Activated naive CD4-positive, alpha-beta T cell treated with Interleukin-2 at 50 U/mL for 16 hours (primary cell): ENCODE measurements at places on chromosomes 16 and 17.

GRCh38 chr16:68074850-68075555, 10.2 kb upstream of the NFATC3 start:
- DNase-seq: peak; percentile 48

- peak; percentile 18 for DNase-seq
Measured at GRCh38 chr16:25014500-25015147, 545 bp downstream of the ARHGAP17 start.

DNA sequence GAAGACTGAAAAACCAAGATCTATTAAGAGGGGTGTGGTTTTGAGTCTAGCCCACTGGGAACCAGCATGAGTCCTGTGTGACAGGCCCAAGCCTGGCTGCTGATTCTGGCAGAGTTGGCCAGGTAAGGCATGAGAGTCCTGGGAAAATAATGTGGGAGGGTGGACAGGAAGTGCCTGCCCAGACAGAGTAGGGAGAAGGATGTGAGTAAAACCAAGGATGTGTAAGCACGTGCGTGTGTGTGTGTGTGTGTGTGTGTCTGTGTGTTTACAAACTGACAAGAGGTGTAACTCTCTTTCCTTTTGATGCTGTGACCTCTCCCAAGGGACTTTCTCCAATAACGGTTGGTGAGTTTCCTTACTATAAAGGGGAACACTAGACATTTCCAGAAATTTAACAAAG, 15.6 kb upstream of the TEX2 start:
- DNase-seq: no peak

- no peak for DNase-seq
Measured at GRCh38 chr16:82793528-82794245, 166.9 kb downstream of the CDH13 start.

DNA sequence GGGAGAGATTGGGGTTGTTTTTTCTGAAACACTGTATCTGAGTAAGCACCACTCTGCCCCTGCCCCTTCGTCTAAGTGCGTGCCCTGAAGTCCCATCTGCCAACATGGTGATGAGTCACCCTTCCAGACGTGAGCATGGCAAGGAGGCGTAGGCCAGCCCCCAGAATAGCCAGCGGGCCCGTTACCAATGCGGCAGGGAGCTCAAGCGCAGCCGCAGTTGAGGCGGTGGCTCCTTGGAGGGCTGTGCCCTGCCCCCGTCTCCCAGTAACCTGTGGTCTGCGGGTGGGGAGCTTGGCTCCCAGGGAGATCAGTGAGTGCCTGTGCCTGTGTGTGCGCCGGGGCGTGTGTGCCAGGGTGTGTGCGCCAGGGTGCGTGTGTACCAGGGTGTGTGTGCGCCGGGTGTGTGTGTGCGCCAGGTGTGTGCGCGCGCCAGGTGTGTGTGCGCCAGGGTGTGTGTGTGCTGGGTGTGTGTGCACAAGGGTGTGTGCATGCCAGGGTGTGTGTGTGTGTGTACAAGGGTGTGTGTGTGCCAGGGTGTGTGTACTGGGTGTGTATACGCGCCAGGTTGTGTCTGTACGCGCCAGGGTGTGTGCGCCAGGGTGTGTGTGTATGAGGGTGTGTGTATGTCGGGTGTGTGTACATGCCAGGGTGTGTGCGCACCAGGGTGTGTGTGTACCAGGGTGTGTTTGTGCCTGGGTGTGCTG, 98.6 kb upstream of the CHMP6 start:
- DNase-seq: peak; percentile 79

DNA sequence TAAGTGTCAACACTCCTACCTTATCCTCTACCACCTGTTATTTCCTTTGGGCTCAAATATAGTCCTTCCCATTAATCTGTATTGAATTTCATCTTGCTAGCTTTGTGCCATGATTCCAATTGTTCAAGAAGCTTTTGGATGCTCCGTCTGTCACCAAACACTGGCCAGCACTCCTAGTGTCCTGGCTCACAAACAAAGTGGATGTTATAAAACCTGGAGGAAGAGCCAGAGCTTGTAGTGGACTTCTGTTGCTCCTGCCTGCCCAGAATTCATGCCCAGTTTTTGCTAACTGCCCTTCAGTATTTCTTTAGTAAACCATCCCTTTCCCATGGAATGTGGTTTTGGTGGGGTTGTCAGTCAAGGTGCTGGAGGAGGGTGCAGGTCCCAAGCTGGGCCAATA, 77.2 kb upstream of the HS3ST2 start:
- DNase-seq: no peak
